ENCODE measurements at places on chromosomes 1 and 21.

GRCh38 chr1:101178688-101179491 lies 57.9 kb upstream of the S1PR1 start:
- peak; percentile 40 for DNase-seq

DNA sequence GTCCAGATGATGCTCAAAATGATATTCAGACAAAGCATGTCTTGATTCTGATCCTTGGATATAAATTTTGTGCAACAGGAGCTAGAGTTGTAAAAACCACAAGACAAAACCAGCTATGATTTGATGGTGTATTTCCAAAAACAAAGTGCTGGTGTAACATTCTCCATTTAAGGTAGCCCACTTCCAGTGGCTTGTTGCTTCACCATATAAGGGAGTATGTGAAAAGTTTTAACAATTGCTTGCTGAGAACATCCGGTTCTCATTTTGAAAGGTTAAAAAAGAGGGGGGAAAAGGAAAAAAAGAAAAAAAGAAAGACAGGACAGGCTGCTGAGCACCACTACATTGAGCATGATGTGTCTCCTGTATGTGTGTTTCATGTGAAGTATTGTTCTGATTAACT lies 123.6 kb downstream of the MACF1 start:
- no peak for DNase-seq

DNA sequence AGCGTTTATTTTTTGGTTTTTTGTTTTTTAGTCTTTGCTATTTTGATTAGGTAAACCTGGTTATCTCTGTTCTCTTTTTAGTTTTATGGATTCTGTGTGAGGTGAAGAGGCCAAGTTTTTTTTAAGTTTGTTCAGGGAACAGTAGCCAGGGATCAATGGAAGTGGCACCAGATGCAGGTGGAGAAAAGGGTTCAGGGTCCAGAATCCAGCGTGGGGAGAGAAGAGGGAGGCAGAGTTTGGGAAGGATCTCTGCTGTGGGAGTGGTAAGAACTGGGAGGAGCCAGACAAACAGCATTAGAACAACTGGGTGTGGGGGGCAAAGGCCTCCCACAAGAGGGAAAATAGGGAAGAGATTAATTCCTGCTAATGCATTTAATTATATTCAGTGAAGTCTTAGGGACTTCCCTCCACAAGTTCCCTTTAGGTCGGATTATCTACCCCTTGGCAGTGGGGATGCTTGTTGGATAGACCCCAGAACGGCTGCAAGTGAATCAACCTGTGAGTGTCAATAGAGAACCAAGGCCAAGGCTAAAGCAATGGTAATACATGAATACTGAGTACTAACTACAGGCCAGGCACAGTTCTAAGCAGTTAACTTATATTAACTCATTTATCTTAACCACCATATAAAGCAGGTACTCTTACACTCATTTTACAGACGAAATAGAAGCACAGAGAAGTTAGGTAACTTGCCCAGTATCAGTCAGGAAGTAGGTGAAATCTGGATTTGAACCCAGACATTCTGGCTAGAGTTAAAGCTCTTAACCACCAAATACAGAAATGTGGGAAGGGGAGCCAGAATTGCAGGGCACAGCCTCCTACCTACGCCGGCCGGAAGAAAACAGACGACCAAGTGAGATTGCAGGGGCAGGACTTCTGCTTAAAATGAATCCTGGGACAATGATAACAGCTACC lies 498 bp downstream of the GNAT2 start:
- DNase-seq = no peak

DNA sequence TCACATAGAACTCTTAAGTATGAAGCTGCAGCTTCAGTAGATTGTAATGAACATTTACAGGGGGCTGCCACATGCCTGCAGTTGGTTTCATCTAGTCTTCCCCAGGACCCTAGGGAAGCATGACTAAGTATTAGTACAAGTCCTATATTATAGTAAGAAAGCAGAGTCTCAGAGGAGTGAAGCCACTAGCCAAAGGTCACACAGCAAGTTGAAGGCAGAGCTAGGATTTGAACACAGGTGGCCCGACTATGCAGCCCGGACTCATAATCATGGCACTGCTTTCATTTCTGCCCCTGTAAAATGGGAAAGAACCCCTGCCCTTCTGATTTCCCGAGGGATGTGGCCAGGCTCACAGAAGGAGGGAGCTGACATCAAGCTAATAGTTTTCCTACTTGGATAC lies 8.4 kb upstream of the CRYBG2 start:
- no peak for DNase-seq

GRCh38 chr1:14803002-14803789 lies 204.7 kb downstream of the KAZN start:
- DNase-seq = no peak

DNA sequence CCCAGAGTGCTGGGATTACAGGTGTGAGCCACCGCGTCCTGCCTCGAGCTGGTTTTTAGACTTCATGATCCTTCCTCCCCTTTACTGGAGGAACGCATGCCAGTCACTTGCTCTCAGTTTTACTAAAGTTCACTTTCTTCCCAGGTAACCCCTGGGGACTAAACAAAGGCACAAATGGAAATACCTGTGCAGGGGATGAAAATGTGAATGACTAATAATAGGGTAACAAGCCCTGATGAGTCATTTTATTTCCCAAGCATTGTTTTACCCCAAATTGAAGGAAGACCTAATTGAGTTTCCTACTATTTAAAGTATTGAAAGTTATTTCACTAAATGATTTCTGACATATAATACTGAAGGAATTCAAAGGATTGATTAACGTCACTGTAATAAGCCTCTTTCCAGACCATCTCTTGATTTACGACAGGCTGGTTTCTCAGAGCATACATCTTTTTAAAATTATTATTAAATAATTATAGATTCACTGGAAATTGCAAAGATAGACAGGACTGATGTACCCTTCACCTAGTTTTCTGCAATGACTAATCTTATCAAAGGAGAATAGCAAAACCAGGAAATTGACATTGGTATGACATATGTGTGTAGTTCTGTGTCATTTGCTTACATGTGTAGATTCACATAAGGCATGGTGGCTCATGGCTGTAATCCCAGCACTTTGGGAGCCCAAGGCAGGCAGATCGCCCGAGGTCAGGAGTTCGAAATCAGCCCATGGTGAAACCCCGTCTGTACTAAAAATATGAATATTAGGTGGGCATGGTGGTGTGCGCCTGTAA lies 53.2 kb upstream of the SOD1 start:
- no peak for DNase-seq

GRCh38 chr1:85453640-85454194 lies 11.2 kb downstream of the DDAH1 start:
- no peak for DNase-seq

DNA sequence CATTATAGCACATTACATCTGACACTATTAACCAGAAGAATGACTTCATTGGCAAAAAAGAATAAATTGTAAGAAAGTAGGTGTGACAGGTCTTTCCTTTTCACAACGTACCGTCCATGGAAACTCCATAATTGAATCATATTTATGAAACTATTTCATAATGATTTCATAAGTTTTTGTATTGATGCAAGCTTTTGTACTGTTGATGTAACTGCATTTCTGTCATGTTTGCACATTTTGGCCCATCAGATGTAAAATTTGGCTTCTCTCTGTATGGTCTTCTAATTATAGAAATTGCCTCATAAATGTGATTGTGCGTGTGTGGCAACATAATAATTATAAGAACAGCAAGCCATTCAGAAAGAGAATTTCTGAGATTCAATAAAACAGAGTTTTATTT lies 180.7 kb upstream of the ZNHIT6 start:
- DNase-seq = no peak

GRCh38 chr1:20893931-20894330 lies 106.8 kb upstream of the HP1BP3 start:
- DNase-seq = no peak

DNA sequence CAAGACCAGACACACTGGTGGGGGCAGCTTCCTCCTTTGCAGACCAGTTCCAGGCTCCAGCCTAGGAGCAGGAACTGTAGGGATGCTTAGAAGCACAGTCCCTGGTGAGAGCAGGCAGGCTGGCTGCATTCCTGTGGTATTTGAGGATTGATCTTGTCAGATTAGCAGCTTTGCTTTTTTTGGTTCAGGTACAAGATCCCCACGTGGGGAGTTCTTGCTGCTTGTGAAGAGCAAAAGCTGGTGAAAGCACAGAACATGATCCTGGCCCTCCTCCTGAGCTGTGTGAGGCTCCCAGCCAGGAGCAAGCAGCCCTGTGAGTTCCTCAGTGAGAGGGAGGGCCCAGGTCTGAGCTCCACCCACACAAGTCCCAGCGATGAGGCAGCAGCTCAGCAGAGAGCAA lies 75.3 kb upstream of the ARTN start:
- DNase-seq = no peak

DNA sequence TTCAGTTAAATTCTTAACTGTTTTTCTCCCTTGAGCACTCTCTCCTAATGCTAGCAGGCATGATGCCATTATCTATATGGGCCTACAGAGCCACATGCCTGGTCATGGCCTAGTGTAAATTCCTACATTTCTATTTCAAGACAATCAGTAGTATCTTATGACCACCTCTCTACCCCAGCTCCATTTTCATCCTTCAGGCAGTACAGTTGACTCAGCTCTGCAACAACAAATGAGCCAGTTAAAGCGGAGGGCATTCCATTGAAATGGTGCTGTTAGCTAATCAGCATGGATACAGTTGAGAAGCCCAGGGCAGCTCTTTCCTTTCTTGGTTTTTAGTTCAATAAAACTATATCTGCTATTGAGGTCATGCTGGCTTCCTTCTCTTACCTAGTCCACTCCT lies 150.0 kb downstream of the PPP1R12B start:
- no peak for DNase-seq

- no peak for DNase-seq
Measured at GRCh38 chr21:44426663-44427191, 28.6 kb upstream of the LRRC3 start.

DNA sequence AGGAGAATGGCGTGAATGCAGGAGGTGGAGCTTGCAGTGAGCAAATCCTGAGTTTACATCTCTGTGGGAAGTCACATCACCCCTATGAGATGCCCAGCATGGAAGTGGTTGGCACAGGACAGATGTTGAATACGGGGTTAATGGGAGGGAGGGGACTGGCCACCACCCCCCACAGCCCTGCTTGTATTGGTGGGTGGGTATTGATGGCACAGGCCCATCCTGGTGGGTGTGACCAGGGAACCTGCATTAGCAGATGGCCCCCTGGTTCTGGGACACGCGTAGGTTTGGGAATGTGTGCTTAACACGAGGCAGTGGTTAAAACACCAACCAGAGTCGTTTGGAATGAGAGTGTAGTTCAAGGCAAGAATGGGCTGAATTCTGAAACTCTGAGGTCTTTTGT lies 117.9 kb downstream of the PRDM2 start:
- no peak for DNase-seq

DNA sequence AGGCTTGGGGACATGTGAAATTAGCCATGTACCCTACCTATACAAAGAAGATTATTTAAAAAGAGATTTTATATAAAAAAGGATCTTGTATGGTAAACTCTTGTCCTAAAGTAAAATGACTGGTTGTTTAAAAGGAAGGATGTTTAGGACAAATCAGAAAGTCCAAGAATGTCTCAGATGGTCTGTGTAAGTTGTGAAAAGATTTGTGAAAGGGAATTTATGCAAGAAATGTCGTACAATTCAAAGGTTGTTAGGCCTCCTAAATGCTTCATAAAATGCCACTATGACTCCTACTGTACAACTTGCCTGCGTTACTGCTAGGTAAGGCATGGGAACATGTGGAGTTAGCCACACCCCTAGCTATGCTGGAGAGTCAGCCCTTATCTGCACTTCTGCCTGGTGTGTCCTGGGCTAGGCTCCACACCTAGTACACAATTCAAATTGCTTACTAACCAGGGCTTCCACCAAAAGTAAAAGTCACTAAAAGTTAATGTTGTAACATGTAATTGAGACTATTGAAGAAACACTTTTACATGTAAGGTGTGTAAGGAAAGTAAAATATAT lies 19.7 kb downstream of the PRDX6 start:
- no peak for DNase-seq

DNA sequence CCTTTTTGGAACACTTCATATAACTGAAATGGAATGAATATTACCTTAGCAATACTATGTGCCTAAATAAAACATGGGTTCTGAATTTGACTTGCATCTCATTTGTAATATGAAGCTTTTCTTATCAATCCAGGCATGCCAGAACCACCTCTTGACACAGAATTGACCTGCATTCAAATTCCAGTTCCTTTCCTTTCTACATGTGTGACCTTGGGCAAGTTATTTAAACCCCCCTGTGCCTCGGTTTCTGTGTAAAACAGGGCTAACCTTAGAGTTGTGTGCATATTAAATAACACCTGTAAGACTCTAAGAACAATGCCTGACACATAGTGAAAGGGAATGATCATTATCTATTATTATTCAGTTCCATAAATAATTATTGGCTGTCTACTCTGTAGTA lies 2.0 kb upstream of the NOS1AP start:
- no peak for DNase-seq

GRCh38 chr1:9720785-9721605 lies 69.5 kb downstream of the PIK3CD start:
- no peak for DNase-seq

GRCh38 chr21:25997788-25998611 lies 172.6 kb downstream of the APP start:
- no peak for DNase-seq

DNA sequence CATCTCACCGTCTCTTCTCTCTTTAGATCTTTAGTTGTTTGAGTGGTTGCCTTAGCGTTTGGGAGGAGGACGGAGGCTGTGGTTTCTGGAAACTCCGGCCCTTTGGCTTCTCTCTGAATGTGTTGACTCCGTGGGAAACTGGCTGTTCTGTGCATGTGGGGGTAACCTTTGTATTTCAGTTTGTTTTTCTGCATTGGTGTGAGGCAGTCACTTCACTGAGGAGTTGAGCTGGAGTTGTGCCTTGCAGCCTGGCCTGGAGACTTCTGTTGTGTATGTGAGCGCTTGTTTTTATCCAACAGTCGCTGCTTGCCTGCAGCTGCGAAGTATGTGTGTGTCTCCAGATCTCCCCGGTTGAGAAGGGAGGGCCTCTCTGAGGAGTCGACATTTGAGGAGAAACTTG lies 33.6 kb downstream of the CLDN14 start:
- DNase-seq = no peak

DNA sequence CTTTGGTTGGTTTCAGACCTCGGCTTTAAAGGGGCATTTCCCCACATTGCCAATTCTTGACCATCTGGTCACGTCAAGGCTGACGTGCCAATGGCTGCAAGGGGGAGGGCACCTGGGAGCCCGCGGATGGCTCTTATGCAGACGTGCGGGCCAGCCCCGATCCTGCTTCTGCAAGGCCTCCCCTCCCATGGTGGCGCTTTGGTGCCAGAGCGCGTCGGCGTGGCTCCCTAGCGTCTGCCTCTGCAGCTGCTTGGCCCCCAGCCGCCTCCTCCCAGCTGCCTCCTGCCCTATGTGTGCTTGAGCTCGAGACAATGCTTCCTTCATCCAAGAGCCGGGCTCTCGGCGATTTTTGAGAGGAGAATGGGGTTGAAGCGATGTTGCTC lies 29.1 kb downstream of the SKI start:
- no peak for DNase-seq

GRCh38 chr1:231949277-231950091 lies 322.9 kb downstream of the DISC1 start:
- DNase-seq = no peak

- no peak for DNase-seq
Measured at GRCh38 chr1:221863635-221864034, 121.7 kb upstream of the DUSP10 start.
